Muscle of leg (tissue), 16 donors: ENCODE measurements at places on chromosomes 1 and 21. TPM values are rescaled to one million over a fixed set of nuclear protein-coding genes. Genes with fewer than 3 reads are reported as not detected.

The DBT gene
- 8.7 TPM for polyA plus RNA-seq

DNA sequence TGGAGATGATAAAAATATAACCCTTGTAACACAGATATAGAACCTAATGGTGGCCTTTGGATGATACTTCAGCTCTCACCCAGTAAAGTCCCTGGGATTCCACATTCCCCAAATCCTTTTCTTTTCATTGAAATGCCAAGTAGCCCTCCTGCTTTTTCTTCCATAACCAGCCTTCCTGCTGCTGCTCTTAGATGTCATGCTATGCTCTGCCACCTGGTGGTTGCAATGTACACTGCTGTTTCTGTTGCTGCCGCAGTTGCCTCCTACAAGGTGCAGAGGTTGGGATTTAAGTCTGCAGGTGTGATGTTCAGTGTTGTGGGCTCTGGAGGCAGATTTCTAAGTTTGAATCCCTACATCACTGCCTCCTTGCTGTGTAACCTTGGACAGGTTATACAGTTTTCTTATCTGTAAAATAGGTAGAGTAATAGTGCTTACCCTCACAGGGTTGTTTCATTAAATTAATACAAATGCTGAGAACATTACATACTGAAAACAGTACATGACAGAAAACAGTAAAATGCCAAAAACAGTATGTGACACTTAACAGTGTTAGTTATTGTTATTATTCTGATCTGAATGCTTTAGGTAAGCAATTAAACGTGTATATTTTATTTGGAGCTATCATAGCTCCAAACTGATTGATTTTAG lies 64.3 kb downstream of the CAMSAP2 start:
- no peaks in the 10 kb centered on the region for H3K27me3 ChIP-seq
- no peak overlapping the region for H3K27ac ChIP-seq
- no peak overlapping the region for H3K4me3 ChIP-seq
- peaks cover 2% of the 10 kb centered on the region for H3K36me3 ChIP-seq

- H3K4me1 ChIP-seq = peaks cover 52% of the 10 kb centered on the region
- peak; percentile 67 for DNase-seq
- no peaks in the 10 kb centered on the region for H3K36me3 ChIP-seq
- no peak overlapping the region for H3K4me3 ChIP-seq
- H3K27ac ChIP-seq = peak overlapping the region; percentile 55
Measured at GRCh38 chr21:45001134-45002095, 61.6 kb downstream of the SLX9 start.

- DNase-seq = no peak
- peaks cover 6% of the 10 kb centered on the region for H3K4me1 ChIP-seq
- H3K36me3 ChIP-seq = no peaks in the 10 kb centered on the region
- H3K27ac ChIP-seq = no peak overlapping the region
- no peaks in the 10 kb centered on the region for H3K27me3 ChIP-seq
Measured at GRCh38 chr1:61237659-61238358, 155.4 kb downstream of the NFIA start.

The TNFSF18 gene
- 0.10 TPM for polyA plus RNA-seq

DNA sequence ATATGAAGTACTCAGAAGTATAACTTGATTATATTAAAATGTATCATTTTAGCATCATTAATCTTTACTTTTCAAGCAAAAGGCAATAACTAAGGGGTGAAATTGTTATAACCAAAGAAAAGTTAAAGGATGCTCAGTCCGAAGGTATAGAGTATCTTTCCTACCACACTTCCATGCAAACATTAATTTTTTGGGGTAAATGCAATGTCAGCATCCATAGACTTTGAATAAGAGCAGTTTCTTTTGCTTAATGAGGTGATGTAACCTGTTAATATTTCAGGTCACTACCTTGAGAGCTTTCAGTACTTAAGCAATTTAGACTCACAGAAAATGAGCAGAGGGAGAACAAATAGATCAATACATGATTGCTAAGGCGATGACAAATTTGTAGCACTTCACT lies 1093.5 kb downstream of the PLA2G4A start:
- H3K27ac ChIP-seq = no peak overlapping the region
- no peaks in the 10 kb centered on the region for H3K36me3 ChIP-seq
- no peaks in the 10 kb centered on the region for H3K27me3 ChIP-seq
- no peak overlapping the region for H3K4me3 ChIP-seq

DNA sequence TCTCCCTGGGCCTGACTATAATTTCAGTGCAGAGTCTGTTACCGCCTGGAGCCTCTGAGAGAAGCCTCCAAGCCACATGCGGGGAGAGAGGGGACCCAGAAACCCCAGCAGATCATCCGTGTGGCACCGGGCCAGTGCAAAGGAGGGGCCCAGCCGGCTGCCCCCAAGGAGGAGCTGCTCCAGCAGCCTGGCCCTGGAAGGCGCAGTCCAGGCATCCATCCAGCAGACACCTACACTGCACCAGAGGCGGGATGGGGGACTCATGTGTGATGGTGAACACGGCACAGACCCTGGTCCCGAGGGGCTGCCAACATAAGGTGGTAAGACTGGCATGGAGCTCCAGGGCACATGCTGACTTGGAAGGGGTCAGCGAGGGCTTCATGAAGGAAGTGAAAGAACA lies 39.6 kb upstream of the CLSTN1 start:
- no peak for DNase-seq
- no peak overlapping the region for H3K27ac ChIP-seq
- peaks cover 19% of the 10 kb centered on the region for H3K4me1 ChIP-seq
- no peak overlapping the region for H3K4me3 ChIP-seq

GRCh38 chr1:153801786-153802697 lies 26.8 kb downstream of the SLC27A3 start:
- no peak for DNase-seq
- H3K27ac ChIP-seq = no peak overlapping the region
- H3K36me3 ChIP-seq = peaks cover 32% of the 10 kb centered on the region

GRCh38 chr1:23273450-23274133 lies 56.3 kb upstream of the HTR1D start:
- no peaks in the 10 kb centered on the region for H3K4me1 ChIP-seq
- H3K36me3 ChIP-seq = no peaks in the 10 kb centered on the region
- no peak overlapping the region for H3K27ac ChIP-seq
- no peaks in the 10 kb centered on the region for H3K27me3 ChIP-seq
- DNase-seq = peak; percentile 41

The SH2D5 gene
- polyA plus RNA-seq = 0.33 TPM

DNA sequence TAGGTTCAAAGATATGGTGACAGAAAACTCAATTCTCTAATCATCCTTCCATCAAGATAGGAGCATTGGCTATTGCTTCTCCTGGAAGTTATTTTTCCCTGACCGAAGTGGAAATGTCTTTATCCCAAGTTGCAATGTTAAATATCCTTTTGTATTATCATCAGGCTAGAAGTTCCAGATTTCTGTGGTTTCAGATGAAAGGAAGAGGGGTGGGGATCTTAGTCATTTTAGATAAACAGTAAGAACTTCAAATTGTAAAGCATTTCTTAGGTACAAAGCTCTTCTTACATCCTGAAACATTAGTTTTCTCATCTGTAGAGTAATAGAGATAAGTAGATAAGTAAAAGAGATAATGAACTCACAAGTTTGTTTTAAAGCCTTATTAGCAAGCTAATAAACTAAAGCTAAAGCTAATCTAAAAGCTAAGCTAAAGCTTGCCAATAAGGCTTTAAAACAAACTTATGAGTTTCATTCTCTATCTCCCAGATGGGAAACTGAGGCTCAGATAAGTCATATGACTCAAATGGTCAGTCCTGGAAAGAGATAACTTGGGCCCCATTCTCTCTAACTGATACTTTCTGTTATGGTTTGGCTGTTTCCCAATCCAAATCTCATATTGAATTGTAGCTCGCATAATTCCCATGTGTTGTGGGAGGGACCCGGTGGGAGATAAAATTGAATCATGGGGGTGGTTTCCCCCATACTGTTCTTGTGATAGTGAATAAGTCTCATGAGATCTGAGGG lies 99.2 kb upstream of the KCNK2 start:
- H3K27ac ChIP-seq = no peak overlapping the region
- H3K4me1 ChIP-seq = no peaks in the 10 kb centered on the region
- H3K36me3 ChIP-seq = no peaks in the 10 kb centered on the region
- no peak for DNase-seq
- H3K4me3 ChIP-seq = no peak overlapping the region

DNA sequence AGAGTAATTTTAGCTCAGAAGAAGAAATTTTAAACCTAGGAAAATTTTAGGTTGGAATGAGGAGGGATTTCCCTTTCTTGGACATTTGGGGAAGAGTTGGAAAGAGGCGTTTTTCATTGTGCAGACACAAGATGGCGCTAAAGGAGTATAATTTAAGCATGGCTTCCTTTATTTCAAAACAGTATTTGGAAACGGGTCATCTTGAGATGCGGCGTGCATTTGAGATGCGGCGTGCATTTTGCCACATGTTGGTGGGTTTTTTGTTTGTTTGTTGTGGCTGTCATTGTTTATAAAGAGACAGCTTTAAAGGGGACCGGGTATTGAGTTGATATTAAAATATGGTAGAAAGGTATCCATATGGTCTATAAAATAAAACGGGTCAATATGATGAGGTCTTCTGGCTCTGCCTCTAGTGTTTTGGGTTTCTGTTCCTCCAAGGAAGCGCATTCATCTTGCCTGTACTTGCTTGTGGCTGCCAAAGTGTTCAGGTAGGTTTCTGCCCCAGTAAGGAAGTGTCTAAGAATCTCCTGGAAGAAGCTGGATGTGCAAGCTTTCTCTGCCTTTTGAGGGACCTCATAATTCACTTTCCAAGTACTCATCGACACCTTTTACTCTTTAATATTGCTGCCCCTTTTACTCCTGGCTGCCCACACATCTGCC lies 210.3 kb downstream of the SLC35F3 start:
- peaks cover 3% of the 10 kb centered on the region for H3K4me1 ChIP-seq
- DNase-seq = peak; percentile 80
- no peak overlapping the region for H3K27ac ChIP-seq

DNA sequence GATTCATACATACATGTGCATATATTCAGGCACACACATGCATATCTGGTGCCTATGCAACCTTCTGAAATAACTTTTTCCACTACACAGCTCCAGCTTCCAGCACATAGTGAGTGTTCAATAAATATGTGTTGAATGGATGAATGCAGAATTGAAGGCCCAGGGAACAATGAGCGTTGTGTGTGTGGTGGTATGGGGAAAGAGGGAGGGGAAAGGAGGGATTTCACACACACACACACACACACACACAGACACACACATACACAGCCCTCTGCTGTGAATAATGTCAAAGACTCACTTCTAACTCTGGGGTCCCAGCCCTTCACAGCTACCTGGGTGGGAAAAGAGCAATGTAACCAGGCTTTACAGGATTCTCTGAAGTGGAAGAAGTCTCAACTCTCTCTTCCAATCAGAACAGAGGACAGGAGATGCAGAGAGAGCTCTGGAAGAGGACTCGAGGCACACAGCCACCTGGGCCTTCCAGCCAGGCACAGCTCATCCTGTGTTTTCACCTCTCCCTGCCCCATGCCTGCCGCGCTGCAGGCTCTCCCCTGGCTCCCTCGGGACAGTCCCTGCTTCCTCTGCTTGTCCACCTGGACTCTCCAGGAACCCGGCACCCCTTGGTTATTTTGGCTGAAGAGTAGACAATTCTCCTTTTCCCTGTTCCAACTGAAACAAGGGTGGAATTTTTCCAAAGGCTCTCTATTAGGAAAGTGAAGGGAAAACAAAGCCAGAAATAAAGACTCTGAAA lies 5.4 kb upstream of the IGSF8 start:
- peaks cover 58% of the 10 kb centered on the region for H3K4me1 ChIP-seq
- no peaks in the 10 kb centered on the region for H3K36me3 ChIP-seq
- no peak overlapping the region for H3K4me3 ChIP-seq

GRCh38 chr1:214467078-214467585 lies 84.3 kb downstream of the PTPN14 start:
- no peak for DNase-seq
- H3K36me3 ChIP-seq = peaks cover 3% of the 10 kb centered on the region
- H3K27me3 ChIP-seq = no peaks in the 10 kb centered on the region
- H3K4me3 ChIP-seq = no peak overlapping the region
- H3K4me1 ChIP-seq = peaks cover 5% of the 10 kb centered on the region

The ANGPTL3 gene
- 0.04 TPM for polyA plus RNA-seq

The L1TD1 gene
- 0.97 TPM for polyA plus RNA-seq

GRCh38 chr1:111563619-111564018 lies 56.0 kb upstream of the RAP1A start:
- H3K27me3 ChIP-seq = no peaks in the 10 kb centered on the region
- H3K36me3 ChIP-seq = no peaks in the 10 kb centered on the region
- H3K4me3 ChIP-seq = no peak overlapping the region

The CD247 gene
- 0.20 TPM for polyA plus RNA-seq

DNA sequence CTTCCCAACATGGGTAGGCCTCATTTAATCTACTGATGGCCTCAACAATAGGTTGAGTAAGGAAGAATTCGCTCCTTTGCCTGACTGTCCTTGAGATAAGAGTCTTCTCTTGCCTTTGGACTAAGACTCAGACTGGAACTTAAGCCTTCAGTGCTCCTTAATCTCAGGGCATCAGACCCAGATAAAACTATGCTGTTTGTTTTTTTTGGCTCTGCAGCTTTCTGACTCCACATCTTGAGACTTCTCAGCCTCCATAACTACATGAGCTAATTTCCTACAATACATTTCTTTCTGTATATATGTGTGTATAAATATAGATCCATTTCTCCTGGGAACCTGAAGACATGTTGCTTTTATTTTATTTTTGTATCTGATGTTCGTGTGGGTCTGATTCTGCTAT lies 1470.7 kb upstream of the PRMT6 start:
- H3K36me3 ChIP-seq = no peaks in the 10 kb centered on the region
- no peak overlapping the region for H3K4me3 ChIP-seq

The ACBD6 gene
- polyA plus RNA-seq = 43.8 TPM

DNA sequence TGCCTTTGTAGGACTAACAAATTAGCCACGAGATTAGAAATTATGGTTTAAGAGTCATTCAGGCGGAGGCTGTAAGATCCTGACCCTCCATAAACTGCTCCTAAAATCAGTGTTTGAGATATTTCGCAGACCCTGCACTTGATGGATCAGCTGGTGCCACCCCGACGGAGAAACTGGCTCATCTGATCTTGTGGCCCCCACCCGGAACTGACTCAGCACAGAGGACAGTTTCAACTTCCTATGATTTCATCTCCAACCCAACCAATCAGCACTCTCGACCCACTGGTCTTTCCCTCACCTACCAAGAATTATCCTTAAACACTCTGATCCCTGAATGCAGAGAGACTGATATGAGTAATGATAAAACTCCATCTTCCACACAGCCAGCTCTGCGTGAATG lies 3.7 kb upstream of the JAM2 start:
- H3K36me3 ChIP-seq = no peaks in the 10 kb centered on the region
- no peak overlapping the region for H3K27ac ChIP-seq
- no peaks in the 10 kb centered on the region for H3K27me3 ChIP-seq
- DNase-seq = no peak

DNA sequence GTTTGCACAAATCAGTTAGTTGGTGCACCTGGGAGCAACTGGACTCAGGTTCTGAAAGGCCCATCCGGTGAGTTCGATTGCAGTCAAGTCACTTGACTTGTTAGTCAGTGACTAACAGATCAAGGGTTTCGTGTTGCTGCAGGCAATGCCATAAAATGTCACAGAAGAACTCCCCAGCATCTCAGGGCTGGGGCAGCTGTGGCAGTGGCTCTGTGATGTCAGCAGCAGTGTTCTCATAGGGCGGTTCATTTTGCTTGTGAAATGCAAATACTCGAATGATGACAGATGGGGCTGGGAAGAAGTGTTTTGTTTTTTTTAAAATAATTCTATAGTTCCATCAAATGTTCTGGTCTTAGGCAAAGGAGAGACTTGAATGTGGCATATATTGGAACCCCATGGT lies 287.8 kb downstream of the LMX1A start:
- no peaks in the 10 kb centered on the region for H3K27me3 ChIP-seq
- DNase-seq = no peak
- H3K27ac ChIP-seq = no peak overlapping the region
- H3K4me1 ChIP-seq = no peaks in the 10 kb centered on the region
- no peak overlapping the region for H3K4me3 ChIP-seq
- H3K36me3 ChIP-seq = no peaks in the 10 kb centered on the region
